ENCODE measurements at places on chromosomes 3 and 15.

DNA sequence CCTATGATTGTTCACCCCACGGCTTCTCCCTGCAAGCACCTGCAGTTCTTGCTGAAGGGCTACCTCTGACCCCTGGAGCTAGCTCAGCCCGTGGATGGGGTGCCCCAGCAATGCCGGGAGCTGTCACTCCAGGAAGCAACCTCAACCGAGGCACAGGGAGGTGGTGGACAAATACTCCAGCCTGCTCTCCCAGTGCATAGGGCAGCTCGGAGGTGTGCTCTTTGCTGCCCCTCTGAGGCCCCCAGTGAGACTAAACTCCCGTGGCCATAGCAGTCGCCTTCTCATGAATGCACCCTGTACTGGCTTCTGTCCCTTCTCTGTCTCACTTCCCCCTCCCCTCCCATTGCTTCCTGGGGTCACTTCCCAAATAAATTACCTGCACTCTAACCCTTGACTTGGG is 48.5 kb downstream of the LINGO1 start:
- no peak for DNase-seq

DNA sequence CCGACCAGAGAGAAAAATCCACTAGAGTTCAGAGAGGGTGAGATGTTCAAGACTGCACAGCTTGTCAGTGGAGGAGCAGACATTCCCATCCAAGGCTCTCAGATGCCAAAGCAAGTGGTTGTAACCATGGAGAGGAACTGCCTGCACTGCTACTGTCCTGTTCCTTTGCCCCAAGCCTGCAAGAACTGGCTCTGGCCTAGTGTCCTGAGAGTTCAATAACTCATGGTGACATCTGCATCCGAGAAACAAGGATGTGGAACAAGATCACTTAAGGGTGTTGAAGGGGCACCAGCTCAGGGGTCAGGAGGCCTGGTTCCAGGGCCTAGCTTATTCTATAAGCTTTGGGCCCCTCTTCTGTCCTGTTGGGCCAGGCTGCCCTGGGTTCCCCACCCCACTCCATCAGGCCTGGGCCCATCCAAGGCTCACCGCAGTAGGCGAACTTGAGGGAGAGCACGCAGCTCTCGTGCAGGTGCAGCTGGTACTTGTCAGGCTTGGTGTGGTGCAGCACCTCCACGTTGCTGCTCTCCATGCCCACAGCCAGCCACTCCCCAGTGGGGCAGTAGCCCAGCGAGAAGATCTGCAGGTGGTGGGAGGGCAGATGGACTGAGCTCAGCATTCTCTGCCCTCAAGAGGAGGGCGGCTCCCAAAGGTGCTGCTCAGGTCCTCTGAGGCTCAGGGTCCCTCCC is 45.6 kb downstream of the TLE3 start:
- DNase-seq: no peak

- DNase-seq: no peak
Measured at GRCh38 chr15:65305150-65305758, 777 bp downstream of the RNU5B-1 start.

DNA sequence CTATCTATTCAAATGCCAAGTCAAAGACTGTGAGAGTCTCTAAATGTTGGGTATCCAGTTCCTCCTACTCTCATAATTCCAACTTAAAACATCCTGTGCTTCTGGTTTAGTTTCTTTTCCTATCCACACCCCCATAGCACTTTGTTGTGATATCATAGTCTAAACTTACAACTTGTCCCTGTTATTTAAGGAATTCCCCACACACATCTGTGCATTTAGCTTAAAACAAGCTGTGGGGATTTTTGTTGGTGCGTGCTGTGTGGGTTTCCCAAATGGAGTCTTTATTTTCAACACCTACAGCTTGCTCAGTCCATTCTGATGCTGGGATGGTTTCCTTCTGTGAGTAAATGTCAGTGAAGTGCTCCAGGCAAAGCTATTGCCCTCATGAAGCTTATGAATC is 167.3 kb downstream of the GMNC start:
- DNase-seq: no peak

- DNase-seq: no peak
Measured at GRCh38 chr15:48409623-48410022, 78.4 kb downstream of the DUT start.

- no peak for DNase-seq
Measured at GRCh38 chr3:64388886-64389285, 163.6 kb upstream of the PRICKLE2 start.

DNA sequence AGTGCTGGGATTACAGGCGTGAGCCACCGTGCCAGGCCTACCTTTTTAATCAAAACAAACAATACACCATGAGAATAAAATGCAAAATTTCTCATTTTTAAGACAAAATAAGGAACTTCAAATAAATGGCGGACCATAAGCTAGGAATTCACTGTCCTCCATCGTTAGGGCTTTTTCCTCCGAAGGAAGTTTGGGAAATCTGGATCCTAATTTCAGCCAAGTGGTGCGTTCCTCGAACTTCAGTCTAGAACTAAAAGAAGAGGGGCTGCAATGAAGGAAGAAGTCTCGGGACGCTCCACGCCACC is 260 bp downstream of the EXD1 start:
- no peak for DNase-seq

GRCh38 chr3:15755181-15755580 is 42.6 kb downstream of the ANKRD28 start:
- no peak for DNase-seq

- DNase-seq: no peak
Measured at GRCh38 chr3:161284989-161285388, 63.9 kb downstream of the NMD3 start.

GRCh38 chr3:188305220-188305619 is 151.3 kb downstream of the LPP start:
- no peak for DNase-seq

DNA sequence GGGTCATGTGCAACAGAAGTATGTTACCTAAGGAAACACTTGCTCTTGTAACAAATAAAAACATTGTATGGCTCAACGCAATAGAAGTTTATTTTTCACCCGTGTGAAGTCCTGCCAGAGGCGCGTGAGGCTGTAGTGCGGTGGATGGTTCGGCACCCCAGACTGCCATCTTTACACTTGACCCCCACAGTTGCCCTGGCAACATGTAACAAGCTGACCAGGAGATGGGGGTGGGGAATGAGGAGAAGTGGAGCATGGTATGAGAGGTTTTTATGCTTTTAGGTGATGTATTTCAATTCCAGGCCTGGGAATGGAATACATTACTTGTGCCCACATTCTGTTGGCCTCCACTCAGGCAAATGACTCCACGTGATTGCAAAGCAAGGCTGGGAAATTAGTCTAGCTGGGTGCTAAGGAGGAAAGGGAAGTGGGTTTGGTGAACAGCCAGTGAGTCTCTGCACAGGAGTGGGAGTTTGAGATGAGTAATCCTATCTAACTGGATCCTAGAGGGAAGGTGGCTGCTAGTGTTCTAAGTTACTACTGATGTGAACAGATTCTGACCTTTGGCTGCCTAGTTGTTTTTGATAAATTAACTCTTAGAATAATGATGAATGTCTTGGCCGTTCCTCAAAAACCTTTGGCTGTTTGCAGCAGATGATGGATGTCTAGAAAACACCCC is 33.8 kb upstream of the GREM1 start:
- DNase-seq: no peak

DNA sequence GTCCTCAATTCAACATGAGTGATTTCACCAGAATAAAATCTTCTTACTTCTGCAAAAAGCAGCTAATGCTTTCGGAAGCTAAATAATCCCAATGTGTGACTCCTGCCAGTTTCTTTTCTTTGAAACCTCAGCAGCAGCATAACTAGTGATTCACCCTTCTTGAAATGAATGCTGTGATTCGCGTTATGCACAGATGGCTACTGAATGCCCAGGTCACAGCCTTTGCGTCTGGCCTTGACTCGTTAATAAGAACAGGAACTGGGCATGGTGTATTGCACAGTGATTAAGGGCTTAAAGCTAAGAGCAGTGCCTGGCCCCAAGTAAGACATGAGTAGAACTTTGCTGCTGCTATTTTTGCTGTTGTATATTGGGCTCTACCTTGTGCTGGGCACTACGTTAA is 19.0 kb downstream of the CGNL1 start:
- DNase-seq: no peak

DNA sequence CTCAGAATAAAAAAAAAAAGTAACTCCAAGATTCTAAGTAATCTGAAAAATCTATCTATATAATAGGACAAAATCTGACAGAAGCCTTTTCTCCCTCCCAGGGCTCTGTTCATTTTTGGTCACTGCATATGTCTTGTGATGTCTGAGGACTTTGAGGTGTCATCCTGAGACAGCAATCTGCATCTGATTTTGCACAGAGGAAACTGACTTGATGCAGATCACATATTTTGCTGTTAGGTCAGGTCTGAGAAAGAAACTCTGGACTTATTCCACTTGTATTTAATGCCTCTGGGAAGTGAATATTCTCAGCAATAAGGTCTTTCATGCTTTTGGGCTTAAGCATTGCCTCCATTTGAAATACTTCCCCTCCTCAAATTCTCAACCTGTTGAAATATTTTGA is 295.2 kb upstream of the THBS1 start:
- DNase-seq: no peak

DNA sequence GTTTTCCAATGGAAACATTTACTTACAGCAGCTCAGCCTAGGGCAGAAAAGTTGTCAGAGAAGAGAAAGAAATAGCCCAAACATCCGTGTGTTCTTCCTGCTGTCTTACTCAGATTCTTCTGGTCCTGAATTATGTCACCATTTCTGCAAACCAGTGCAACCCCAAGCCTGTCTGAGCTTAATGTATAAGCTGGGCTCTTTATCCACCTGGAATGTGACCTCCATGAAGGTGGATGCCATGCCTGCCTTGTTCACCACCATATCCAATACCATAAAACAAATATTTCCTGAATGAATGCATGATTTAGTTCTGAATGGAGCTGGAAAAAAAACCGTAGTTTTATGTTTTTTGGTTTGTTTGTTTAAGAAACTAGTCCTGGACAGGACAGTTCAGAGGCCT is 150.9 kb downstream of the RYR3 start:
- no peak for DNase-seq

Data from activated T-cell treated with anti-CD3 and anti-CD28 coated beads for 48 hours (primary cell).